ENCODE measurements at places on chromosomes 2 and 18.

DNA sequence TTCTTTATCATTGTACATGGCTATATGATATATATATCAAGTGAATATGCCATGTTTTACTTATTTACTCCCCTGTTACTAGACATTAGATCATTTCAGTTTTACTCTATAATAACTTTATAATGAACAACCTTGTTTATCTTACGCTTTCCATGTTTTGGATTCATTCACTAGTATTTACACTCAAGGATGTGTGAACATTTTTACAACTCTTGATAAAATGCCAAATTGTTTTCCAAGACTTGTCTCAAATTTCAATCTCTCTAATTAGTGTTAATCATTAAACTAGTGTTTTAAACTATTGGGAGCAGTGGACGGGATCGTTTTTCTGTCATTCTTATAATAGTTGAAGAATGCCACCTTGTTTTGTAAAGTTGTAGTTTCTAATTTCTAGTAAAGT lies 51.5 kb upstream of the B3GNT7 start:
- DNase-seq: no peak

DNA sequence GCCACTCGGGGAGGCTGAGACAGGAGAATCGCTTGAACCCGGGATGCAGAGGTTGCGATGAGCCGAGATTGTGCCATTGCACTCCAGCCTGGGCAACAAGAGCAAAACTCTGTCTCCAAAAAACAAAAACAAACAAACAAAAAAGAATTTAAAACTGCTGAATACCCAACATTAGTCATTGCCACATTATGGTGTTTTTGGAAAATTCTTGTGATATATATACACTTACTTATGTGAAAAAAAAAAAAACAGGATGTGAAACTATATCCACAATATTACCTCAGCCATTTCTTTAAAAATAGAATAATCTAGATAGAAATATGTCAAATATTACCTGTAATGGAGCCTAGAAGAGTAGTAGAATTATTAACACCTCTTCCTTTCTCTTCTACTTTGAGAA lies 288.3 kb upstream of the FN1 start:
- no peak for DNase-seq

- no peak for DNase-seq
These were observed 25.7 kb downstream of the HJURP start for GRCh38 chr2:233828546-233829192.

- DNase-seq: no peak
These were observed 150.6 kb downstream of the ZNF236 start for GRCh38 chr18:76972846-76973519.

DNA sequence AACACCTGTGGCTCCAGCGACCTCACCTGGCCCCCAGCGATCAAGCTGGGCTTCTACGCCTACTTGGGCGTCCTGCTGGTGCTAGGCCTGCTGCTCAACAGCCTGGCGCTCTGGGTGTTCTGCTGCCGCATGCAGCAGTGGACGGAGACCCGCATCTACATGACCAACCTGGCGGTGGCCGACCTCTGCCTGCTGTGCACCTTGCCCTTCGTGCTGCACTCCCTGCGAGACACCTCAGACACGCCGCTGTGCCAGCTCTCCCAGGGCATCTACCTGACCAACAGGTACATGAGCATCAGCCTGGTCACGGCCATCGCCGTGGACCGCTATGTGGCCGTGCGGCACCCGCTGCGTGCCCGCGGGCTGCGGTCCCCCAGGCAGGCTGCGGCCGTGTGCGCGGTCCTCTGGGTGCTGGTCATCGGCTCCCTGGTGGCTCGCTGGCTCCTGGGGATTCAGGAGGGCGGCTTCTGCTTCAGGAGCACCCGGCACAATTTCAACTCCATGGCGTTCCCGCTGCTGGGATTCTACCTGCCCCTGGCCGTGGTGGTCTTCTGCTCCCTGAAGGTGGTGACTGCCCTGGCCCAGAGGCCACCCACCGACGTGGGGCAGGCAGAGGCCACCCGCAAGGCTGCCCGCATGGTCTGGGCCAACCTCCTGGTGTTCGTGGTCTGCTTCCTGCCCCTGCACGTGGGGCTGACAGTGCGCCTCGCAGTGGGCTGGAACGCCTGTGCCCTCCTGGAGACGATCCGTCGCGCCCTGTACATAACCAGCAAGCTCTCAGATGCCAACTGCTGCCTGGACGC lies 4.9 kb downstream of the GPR35 start:
- DNase-seq: no peak

DNA sequence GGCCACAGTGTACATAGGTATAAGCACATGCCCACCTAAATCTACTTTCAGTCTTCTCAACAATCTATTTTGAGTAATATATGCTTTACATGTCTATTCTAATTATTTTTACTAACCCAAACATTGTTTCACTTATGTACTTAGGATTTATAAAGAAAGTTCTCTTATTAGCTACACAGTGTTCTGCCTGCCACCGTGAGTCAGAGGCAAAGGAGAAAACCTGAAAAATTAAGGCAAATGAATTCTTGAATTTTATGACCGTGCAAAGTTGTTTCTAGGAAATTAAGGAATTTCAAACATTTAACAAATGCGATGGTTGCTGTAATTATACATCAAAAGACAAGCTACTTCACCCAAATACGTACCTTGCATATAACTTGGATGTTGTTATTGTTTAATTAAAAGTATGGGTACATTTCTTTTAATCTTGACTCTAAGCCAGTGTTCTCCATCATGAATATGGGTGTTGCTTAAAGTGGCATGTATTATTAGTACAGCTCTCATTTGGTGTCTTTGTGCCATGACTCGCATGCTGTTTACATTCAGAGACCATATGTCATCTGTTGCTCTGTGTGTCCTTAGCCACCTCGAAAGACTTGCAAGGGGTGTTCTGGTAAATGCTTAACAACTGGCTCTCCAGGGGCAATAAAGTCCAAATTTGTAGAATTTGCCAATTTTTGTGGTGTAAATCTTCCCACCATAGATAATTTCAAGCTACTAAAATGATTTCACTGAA lies 154.3 kb upstream of the FN1 start:
- DNase-seq: no peak

All from D721Med (cell line).